ENCODE measurements at places on chromosomes 13 and 19. TPM values are rescaled to one million over a fixed set of nuclear protein-coding genes. Genes with fewer than 3 reads are reported as not detected.
A peak's percentile ranks its signal among the peaks of the same experiment; 100 is the strongest.

Gene SPACA7
- not detected for total RNA-seq

Gene FZR1
- 58.8 TPM for total RNA-seq

Gene LMTK3
- 5.1 TPM for total RNA-seq

Gene RGL3
- total RNA-seq, result 44.2 TPM

Gene GFY
- total RNA-seq, result not detected

Gene IZUMO1
- total RNA-seq, result 0.91 TPM

Gene OVOL3
- total RNA-seq, result not detected

Gene SYCN
- total RNA-seq, result not detected

Gene PGLYRP1
- not detected for total RNA-seq

Gene HNRNPM
- 205 TPM for total RNA-seq

Gene MAST1
- total RNA-seq, result 0.36 TPM

Gene PTGIR
- total RNA-seq, result 3.5 TPM

Gene CXCL17
- 77.8 TPM for total RNA-seq

Gene PNMA8C
- 0.23 TPM for total RNA-seq

Gene CNFN
- total RNA-seq, result 5.3 TPM

Gene POU4F1
- total RNA-seq, result not detected

Gene PPP1R37
- 89.3 TPM for total RNA-seq

DNA sequence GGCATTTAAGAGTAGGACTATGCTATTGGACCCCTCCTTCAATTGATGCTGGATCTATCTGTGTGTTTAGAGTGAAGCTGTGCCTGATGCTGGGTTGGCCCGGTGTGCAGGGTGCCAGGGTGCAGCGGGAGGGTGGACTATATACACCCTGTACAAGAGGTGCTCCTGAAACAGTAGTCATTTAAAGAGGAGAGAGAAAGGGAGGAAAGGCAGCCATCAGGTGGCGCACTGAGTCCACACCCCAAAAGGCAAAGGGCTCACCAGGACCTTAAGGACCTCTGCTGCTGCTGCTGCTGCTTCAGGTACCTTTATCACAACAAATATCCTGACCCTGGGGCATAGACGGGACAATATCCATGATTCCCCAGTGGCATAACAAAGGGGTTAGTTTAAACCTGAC is 39.4 kb downstream of the ZNF136 start:
- no peak for DNase-seq

GRCh38 chr19:41843371-41843770 is 1.1 kb downstream of the LYPD4 start:
- DNase-seq, result no peak

- no peak for DNase-seq
Measured at GRCh38 chr13:29688193-29688592, 92.7 kb upstream of the SLC7A1 start.

- DNase-seq, result no peak
Measured at GRCh38 chr19:46481223-46481848, 10.0 kb upstream of the PNMA8A start.

- DNase-seq, result no peak
Measured at GRCh38 chr13:34611671-34612070, 330.4 kb upstream of the NBEA start.

- no peak for DNase-seq
Measured at GRCh38 chr19:6887316-6887715, at the start of gene ADGRE1. Gene ADGRE1, plus strand, starts transcription at chr19:6887579. Its CDS starts 30 bp downstream, at chr19:6887609.

- DNase-seq, result no peak
Measured at GRCh38 chr13:90187478-90188350, 1159.8 kb upstream of the MIR17HG start.

DNA sequence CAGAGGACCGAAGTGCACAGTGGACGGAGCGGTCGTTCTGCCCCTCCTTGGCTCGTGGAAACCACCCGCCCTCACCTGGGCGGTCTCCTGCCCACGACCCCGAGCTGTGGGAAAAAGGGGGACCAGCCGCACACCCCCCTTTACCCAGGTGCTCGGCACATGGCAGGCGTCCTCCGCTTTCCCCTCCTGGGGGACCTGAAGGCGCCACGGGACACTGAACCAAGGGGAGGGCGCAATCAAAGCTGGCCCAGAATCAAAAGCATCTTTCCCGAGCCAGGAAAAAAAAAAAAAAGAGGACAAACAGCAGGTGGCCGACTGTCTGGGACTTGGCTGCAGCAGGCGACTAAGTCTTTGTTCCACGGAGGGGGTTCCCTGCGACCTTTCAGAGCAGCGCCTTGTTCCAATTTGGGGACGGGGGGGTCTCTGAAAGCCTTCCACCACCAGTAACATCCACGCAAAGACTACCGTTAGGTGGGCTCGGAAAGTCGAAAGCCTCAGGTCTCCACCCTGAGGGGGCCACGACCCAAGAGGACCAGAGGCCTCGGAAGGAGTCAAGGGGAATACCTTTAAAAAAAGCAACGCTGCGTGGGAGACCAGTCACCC is 1.1 kb downstream of the MBD3 start:
- DNase-seq, result no peak

GRCh38 chr19:10353793-10354391 is 14.5 kb upstream of the ICAM3 start:
- no peak for DNase-seq

DNA sequence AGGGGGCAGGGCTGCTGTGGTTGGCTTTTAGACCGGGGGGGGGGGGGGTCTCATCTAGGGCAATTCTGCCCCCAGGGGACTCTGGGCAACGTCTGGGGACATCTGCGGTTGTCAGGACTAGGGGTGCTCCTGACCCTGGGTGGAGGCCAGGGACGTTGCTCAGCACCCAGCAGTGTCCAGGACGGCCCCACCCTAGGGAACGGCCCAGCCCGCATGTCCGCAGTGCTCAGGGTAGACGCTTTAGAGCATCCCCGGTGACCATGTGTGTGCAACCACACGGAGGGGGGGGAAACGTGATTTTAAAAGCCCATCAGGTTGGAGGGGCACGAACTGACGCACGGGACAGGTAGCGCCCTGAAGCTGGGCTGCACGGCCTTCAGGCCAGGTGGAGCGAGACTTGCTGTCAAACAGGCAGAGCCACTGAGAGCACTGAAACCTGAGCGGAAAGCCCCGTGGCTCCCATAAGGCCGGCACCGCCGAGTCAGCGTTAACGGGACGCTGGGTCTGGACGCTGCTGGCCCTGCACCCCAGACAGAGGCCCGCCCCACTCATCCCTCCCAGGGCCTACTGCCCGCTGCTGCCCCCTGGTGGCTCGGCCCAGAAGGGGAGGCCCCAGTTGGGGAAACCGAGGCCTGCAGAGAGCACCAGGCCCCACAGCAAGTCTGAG is 8.3 kb downstream of the CACTIN start:
- no peak for DNase-seq

DNA sequence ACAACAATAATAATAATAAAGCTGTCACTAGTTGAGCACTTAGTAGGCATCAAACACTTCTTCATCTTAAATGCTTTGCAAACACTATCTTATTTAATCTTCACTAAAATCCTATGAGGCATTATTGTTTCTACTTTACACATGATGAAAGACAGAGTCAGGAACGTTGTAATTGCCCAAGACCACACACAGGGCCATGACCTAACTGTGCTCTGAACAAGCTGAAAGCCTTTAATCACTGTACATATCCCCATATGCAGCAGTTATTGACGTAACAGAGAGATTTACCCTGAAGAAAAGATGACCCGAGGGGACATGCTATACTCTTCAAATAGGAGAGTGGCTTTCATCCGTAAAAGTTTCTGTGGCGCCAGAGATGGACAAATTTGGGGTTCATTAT is 53.0 kb downstream of the SACS start:
- DNase-seq, result no peak

- DNase-seq, result no peak
Measured at GRCh38 chr19:49666120-49666444, 349 bp downstream of the BCL2L12 start.

GRCh38 chr13:50921706-50922105 is 12.1 kb downstream of the RNASEH2B start:
- no peak for DNase-seq

DNA sequence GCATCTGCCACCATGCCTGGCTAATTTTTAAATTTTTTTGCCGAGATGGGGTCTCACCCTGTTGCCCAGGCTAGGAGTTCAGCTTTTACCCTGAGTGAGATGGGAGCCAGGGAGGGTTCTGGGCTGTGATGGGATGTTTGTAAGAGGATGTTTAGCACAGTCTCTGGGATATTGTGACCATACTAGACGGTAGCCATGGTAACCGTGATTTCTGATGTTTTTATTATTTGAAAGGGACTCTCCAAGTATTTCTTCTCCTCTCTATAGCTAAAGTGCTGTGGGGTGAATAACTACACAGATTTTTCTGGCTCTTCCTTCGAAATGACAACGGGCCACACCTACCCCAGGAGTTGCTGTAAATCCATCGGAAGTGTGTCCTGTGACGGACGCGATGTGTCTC is 10.4 kb downstream of the TSPAN16 start:
- DNase-seq, result no peak

GRCh38 chr19:54696117-54696548 is 28.1 kb upstream of the KIR3DL3 start:
- no peak for DNase-seq

- DNase-seq, result no peak
Measured at GRCh38 chr19:31715249-31715945, 366.2 kb upstream of the TSHZ3 start.

GRCh38 chr13:50677687-50678463 is 165.6 kb downstream of the DLEU7 start:
- DNase-seq, result no peak

DNA sequence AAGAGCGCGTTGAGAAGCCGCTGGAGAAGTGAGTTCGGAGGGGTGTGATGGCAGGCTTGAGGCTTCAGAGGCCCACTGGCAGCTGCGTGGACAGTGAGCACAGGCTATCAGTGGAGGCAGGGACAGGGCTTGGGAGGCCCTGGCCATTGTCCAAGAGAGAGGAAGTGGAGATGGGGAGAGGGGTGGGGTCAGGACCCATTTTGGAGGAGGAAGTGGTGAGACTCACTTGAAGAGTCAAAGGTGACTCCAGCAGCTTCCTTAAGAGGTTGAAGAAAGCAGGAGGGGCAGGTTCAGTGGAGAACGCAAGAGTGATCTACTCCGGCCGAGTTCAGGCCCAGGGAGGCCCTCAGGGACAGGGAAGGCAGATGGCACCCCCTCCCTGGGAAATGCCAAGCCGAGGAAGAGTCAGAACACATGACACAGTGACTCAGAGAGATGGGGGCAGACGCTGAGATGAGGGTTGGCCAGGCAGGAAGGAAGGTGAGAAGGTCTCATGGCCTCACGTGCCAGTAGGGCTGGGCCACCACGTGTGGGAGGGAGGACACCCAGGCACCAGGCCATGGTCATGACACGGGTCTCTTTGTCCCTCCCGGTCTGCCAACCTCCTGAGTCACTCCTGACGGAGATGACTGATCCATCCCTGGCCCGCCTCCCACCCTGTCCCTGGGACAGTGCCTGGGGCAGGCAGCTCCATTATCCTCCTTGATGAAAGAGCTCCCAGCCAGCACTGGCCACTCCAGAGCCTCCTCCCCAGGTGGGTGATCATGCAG is 10.1 kb upstream of the CD22 start:
- DNase-seq, result peak; percentile 61

- DNase-seq, result peak; percentile 52
Measured at GRCh38 chr13:53445686-53446085, 417.1 kb downstream of the OLFM4 start.

DNA sequence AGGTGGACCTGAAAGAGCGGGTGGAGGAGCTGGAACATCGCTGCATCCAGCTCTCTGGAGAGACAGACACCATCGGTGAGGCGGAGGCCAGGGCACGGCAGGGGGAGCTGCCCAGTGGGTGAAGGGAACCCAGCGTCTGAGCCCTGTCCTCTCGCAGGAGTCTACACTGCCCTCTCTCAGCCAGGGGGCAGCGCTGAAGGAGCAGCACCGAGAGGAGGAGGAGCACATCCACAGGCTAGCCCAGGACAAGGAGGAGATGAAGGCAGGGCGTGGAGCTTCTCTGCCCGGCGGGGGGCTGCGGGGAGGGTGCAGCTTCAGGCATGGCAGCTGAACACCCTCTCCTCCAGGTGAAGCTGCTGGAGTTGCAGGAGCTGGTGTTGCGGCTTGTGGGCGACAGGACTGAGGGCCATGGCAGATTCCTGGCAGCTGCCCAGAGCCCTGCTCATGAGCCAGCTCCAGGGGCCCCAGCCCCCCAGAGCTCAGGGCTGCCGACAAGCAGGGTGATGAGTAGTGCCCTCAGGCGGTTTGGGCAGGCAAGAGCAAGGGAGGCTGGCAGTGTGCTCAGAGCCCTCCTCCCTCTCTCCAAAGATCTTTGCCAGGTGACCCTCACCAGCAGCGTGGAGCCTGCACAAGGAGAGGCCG is 31.4 kb upstream of the ZNF492 start:
- no peak for DNase-seq

- DNase-seq, result no peak
Measured at GRCh38 chr13:27927444-27928352, 7.9 kb downstream of the PDX1 start.

GRCh38 chr13:107992542-107992941 is 222.8 kb downstream of the LIG4 start:
- no peak for DNase-seq

GRCh38 chr13:111575719-111576118 is 255.3 kb downstream of the TEX29 start:
- no peak for DNase-seq

Data from ureter (tissue), 1 donor.